ENCODE measurements at places on chromosomes 3 and 15.

GRCh38 chr3:124336067-124336656, 344.2 kb upstream of the ROPN1 start:
- no peak for DNase-seq

DNA sequence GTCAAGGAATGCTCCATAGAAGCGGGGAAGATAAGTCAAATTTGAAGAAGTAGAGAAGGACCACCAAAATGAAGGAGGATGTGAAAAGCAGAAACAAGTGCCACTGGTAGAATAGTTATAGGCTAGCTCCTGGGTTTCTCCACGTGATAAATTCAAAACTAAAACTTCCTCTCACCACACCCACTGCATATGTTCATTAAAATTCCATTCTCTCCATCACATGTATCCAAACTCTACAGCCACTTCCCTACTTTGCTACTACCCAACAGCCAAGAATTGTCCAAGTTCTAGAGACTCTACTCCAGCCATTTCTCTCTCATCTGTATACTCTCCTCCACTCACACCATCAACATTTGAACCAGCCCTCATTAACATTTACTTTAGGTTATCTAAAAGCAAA, 60.5 kb downstream of the COL8A1 start:
- DNase-seq, result no peak

DNA sequence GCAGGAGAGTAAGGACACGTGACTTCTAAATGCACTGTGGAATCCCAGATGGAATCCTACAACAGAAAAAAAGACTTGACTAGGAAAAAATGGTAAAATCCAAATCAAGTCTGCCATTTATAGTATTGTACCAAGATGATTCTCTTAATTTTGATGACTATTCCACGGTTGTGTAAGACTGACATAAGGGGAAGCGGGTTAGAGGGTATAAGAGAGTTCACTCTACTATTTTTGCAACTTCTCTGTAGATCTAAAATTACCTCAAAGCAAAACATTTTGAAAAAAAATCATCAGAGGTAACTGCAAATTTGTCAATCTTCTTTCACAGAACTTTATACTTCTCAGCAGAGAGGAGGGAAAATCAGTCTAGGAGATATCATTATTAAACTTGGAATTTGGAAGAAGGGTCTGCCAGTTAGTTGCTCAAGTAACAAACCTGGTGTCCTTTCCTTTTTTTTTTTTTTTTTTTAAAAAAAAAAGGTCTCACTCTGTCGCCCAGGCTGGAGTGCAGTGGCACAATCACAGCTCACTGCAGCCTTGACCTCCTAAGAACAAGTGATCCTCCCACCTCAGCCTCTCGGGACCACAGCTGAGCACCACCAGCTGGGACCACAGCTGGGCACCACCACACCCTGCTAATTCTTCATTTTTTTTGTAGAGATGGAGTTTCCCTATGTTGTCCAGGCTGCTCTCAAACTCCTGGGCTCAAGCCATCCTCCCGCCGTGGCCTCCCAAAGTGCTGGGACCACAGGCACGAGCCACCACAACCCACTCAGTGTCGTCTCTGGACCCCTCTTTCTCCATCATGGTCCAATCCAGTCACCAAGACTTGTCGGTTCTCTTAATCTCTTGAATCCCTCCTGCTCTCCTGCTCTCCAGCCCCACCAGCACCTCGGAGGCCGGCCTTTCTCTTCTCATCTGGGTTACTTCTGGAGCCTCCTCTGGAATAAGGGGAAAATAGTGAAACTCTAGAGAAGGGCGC, 14.9 kb upstream of the HES1 start:
- no peak for DNase-seq

DNA sequence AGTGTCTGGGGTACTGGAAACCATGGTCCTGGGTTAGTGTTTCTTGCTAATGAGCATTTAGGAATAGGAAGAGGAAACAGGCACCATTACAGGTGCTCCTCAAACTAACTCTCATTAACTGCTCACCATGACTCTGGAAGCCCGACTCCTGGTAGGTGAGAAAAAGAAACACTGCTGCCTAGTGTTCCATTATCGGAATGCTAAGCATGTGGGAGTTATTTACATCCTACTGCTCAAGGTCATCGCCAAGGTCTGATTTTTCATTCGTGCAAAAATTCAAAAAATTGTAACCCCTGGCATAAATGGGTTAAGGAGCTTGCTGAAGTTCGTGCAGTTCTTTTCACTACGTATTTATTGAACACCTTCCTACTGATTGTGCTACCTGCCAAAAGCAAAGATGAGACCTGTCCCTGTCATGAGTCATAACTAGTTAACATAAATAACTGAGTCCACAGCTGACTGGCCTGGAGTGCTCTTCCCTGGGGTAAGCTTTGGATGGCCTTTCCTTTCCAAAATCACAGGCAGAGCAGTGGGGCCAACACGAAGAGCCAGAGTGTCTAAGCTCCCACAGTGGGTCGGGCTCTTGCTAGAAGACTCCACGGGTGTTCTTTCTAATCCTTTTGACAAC, 22.7 kb upstream of the PAQR5 start:
- no peak for DNase-seq

DNA sequence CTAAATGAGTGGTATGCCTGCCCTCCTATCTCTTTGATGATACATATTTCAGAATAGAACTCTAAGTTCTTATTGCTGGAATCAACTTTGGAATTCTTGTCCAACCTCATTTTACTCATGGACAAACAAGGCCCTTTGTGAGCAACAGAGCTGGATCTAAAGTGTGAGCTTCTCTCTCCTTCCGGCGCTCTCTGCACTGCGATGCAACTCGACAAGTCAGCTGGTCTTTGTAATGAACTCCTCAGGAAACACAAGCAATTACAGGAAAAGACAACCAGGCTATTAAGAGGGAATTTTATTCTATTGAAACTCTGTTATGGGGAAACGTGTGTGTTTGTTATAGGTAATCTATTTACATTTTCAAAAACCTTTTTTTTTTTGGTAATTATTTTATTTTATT, 20.3 kb upstream of the NRROS start:
- no peak for DNase-seq

DNA sequence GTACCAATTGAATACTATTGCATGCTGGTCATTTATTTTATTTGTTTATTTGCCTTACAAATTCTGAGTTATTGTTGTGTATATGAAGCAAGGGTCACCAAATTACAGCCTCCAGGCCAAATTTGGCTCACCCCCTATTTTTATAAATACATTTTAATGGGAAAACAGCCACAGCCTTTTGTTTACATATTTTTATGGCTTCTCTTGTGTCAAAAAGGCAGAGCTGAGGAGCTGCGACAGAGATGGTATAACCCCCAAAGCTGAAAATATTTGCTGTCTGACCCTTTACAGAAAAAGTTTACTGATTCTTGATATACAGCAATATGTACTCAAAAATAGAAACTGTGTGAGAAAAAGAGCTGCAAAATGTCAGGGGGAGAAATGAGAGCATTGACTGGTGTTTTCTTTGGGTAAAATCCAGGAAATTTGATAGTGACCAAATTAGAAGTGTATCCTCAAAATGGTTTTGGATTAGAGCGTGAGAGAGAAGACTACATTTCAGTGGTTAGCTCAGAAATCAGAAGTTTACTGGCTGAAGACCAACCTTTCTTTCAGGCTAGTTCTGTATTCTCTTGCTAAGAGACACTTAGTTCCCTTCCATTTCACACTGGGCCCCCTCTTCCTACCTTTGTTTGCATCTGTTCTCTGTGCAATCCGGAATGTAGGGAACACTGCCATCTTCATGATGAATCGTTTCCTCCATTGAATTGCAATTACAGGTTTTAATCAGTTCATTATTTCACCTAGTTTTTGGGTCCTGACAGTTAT, 757.8 kb downstream of the AGBL1 start:
- DNase-seq, result peak; percentile 54

DNA sequence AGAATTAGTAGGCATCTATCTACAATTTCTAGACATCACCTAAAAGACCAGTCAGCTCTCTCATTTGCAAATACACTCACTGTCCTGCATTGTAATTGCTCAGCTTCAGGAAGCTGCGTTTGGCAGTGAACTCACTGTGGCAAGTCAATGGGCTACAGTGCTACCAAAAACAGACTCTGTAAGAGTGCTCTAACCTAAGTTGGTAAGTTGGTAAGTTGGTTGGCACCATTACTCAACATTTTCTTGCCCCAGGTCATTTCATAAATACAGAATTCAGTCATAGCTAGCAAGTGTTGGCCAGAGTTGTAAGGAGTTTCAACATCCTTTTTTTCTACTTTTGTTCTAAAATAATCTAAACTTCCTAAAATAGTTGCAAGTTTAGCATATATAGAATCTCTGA, 466.3 kb downstream of the NAALADL2 start:
- no peak for DNase-seq

GRCh38 chr3:107242579-107242978, 134.7 kb upstream of the CCDC54 start:
- no peak for DNase-seq

- DNase-seq, result no peak
Observed at GRCh38 chr15:52252781-52253180, 42.8 kb downstream of the MYO5C start.

GRCh38 chr3:184636741-184637316, 75.0 kb downstream of the MAGEF1 start:
- DNase-seq, result no peak

DNA sequence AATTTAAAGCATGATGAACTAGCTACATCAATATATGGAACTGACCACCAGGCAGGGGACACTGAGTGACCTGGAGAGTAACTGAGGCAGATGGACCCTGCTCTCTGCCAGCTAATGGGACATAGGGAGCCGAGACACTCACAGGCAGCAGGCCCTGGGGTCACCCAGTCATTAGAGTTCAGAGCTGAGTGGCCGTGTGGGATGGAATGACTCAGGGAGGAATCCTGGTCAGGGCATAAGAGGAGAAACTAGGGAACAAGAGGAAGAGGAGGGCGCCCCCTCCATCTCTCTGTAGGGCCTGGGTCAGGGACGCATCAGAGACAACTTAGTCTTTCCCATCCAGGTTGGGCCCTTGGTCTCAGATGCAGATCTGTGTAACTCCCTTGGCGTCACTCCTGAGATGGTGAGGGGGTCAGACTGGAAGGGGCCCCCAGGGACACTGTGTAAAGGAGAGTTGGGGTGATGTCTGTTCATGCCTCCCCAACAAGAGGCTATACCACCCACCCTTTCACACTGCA, 39.8 kb downstream of the CCDC12 start:
- no peak for DNase-seq

GRCh38 chr3:144593881-144594280, 622.3 kb downstream of the DIPK2A start:
- no peak for DNase-seq

DNA sequence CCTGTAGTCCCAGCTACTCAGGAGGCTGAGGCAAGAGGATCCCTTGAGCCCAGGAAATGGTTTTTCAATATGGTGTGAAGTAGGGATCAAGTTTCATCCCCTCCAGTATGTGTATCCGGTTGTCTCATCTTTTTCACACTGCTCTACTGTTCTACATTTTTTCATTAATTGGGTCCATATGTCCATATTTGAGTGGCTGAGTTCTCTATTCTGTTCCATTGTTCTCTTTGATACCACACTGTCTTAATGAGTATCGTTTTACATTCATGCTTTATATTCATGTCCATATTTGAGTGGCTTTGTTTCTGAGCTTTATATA, 81.6 kb upstream of the LRRFIP2 start:
- DNase-seq, result no peak

DNA sequence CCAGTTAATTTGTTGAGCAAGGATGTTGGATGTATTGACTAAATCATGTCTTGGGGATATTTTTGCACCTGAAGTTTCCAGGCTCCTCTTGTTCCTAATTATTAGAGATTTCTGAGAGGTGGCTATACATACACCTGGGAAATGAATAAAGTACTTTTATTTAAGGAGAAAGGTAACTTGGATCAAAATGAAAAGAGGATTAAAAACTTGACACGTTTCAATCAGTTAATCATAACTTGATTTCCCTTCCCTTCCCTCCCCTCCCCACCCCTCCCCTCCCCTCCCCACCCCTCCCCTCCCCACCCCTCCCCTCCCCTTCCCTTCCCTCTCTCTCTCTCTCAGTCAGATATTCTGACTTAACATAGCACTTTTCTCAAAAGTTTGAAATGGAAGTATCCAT, 126.3 kb downstream of the KCNH8 start:
- no peak for DNase-seq

DNA sequence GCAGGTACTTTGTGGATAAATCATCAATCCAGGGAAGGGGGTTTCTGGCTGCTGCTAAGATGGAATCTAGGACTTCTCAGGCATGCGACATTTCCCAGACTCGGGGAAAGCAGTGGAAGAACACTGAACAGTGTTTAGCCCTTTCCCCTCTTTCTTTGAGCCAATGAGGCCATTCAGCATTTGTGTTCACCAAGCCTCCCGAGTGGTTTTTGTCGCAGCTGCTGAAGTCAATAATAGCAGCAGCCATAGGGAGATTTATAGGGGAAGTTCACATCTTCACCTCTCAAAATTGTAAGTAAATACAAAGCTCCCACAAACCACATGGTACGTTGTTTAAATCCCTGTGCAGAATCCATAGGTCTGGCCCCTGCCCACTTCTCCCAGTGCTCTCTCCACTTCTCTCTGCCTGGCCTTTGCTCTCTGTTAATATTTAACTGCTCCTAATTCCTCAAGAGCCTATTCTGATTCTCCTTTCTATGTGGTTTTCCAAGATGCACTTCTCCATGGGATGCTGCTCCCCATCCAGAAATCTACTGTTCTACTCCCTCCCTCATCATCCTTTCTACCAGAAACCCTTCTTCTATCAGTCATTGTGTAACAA, 230.7 kb downstream of the SHQ1 start:
- DNase-seq, result peak; percentile 21

DNA sequence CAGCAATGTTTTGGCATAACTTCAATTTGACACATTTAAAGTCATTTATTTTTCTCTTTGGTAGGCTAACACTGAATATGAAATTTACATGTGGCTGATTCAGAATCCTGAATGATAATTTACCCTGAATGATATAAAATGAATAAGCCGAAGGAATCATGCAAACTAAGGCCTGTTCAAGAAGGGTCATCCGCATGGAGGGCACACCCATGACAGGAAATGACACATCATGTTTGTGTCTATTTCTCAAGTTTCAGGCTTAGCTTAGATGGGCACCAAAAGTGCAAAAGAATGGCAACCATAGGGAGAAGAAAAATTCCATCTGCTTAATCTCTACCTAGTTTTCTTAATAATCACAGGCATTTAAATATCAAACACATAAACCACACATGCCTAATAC, 141.5 kb downstream of the DUT start:
- DNase-seq, result no peak

DNA sequence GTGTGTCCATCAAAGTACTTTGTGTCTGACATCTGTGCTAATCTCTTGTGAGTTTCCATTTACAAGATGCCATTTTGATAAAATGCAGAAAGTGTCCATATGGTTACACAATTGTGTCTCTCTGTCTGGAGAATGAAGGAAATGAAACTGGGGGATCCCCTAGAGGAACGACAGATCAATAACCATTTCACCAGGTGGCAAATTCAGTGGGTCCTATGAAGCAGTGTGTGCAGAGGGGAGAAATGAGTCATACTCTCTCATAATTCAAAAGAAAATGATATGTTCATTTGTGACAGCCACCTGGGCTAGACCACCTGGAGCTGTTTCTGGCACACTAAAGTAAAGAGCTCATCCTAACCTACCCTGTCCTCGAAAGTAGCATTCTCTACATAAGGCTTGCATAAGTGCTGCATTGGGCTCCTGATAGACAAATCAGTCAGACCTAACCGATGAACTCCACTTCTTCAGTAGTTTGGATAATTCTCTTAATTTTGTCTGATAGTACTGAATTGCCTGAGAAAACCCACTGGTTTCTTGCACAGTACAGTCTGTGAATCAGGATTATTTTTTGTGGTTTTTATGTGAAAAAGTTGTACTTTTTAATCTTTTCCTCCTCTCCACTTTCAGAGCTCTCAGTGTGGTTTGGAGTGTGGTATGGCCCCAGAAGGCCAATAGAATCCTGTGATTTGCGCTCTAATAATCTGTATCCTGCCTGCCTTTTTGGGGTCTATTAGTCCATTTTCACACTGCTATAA, 10.3 kb upstream of the CD47 start:
- no peak for DNase-seq

GRCh38 chr3:39118079-39118478, 10.6 kb downstream of the TTC21A start:
- no peak for DNase-seq

Measured in kidney (tissue), 22 donors.